Stimulated activated CD8-positive, alpha-beta memory T cell treated with anti-CD3 and anti-CD28 coated beads, Interleukin-4, amount 100 ng/mL, for 1 hour (primary cell): ENCODE measurements at places on chromosomes 7 and 10.

GRCh38 chr7:100585511-100586265 lies at the start of gene LRCH4:
Gene LRCH4, minus strand, starts transcription at chr7:100586129. Its CDS starts 29 bp downstream, at chr7:100586100.
- DNase-seq = no peak

- DNase-seq = no peak
These were observed 161.3 kb upstream of the NPVF start for GRCh38 chr7:25389489-25390106.

- DNase-seq = no peak
These were observed 327.5 kb upstream of the ZMIZ1 start for GRCh38 chr10:78740976-78741915.

- no peak for DNase-seq
These were observed 139.5 kb downstream of the SRPK2 start for GRCh38 chr7:105249216-105249615.

DNA sequence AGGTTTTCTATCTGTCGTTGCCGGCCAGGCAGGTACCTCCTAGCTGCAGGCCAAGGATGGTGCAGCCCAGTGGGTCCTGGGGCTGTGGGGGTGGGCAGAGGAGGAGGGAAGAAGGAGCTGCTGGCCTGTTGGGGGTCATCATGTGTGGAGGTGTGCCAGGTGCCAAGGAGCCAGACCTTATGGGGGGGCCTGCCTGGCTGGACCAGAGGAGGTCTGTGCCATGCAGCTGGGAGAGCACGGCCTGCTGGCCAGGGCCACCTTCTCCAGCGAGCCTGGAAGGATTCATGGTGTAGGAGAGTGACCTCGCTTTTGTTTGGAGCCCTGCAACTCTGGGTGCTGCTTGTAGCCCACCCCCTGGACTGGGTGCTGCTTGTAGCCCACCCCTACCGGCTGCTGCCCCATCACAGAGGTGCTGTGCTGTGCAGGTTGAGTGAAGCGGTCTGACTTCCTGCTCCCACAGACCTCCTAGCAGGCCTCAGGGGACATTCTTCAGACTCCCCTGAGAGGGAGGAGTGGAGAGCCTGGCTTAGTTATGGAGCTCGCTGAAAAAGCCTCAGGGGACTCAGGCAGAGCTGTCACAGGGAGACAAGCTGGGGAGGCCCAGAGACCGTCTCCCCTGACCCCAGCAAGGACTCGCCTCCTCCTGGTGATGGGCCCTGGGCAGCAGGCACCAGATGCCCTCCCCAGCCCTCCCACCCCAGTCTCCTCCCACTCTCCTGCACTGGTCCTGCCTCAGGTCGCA lies 67.7 kb upstream of the AQP1 start:
- no peak for DNase-seq

DNA sequence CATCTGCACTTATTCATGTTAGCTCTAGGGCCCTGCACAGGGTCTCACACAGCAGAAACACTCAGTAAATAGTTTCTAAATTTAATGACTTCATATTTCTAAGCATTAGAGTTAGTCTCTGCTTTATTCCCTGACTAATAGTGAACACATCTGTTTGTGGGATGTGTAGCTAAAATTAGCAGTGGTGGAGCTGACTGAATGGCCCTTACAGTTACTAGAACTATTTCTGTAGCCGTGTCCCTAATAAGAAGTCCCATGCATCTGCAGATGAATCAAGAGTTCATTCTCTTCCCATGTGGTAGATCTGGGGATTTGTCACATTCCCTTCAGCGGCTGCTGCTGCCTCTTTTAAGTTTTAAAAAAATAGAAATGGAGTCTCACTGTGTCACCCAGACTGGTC lies 11.7 kb downstream of the MAP3K8 start:
- no peak for DNase-seq

GRCh38 chr10:8600192-8600591 lies 545.7 kb downstream of the GATA3 start:
- no peak for DNase-seq

DNA sequence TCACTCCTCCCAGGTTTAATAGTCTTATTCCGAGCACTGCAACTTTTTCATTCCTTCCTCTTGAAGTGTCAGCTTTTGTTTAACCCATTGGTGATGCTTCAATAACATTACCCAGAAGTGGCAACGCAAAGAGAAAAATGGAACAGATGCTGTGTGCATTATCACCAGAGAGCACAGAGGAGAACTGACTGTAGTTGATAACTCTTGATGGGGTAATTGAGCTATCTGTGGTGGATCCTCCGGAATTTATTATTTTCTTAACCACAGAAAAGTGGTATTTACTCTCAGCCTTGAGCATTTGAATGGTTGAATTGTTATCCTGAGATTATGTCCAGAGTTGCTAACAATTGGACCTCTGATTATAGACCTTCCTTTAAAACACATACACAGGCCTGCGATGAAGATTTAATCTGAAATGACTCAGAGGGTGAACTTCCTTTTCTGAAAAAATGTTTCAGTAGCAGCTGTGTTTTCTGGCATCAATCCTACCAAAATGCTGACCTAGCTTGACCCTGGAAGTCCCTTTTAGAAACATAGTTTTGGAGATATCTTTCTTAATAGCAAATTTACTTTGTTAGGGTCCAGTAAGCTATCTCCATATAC lies 1584.4 kb upstream of the LRRTM3 start:
- no peak for DNase-seq

GRCh38 chr10:88127269-88127668 lies 263.8 kb downstream of the PTEN start:
- no peak for DNase-seq

DNA sequence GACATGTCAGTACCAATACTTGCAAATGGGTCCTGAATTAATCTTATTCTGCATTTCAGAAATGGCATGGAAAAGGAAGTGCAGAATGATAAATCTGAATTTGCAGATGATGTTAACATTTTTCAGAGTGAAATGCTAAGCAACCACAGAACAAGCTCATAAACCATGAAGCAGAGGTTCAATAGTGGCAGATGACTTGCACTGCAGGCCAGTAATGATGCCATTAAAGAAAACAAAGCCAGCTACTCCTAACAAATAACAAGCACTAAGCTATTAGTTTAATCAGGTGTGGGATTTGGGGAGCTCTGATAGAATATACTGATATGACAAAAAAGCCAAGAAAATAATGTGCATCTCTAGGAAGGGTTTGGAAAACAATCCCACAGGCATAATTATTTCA lies 85.4 kb downstream of the FAM13C start:
- DNase-seq = no peak

DNA sequence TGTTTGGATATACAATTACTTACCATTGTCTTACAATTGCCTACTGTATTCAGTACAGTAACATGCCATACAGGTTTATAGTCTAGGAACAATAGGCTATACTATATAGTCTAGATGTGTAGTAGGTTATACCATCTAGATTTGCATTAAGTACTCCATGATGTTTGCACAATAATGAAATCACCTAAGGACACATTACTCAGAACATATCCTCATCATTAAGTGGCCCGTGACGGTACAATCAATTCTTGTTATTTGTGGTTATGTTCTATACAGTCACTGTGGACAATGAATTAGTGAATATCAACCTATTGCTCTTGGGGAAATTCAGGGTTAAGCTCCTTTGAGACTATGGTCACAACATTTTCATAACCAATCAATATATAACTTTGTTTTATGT lies 75.6 kb downstream of the MICU1 start:
- DNase-seq = no peak

DNA sequence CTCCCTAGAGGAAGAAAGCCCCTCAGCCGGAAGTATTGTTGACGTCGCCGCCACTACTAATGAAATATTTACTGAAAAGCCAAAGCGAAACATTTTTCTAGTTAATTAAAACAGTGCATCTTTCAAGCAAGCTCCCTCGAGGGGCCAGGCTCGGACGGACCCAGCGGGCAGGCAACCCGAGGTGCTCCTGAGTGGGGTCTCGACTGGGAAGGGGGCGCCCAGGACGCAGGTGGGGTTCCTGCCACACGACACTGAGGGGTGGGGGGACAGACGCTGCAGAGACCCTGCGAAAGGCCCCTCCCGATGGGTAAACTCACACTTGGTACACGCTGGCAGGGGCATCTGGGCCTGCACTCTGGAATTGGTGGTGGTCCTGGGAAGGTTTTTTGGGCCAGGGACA lies 72.4 kb upstream of the ADGRA1 start:
- DNase-seq = no peak

DNA sequence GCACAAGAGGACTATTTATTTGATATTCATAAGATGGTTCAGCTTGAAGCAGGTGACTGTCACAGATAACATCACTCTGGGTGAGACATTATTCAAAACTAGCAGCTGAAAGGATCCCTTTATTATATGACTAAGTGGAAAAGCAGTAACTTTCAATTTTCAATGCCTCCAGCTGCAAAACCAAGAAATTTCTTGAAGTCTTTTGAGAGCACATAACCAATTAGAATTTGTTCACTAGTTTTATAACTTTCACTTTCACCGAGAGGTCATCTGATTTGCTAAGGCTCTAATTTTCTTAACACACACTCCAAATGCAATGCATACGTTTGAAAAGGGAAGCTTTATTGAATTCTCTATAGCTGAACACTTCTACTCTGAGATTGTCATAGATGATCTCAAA lies 88.6 kb upstream of the KLF14 start:
- no peak for DNase-seq

DNA sequence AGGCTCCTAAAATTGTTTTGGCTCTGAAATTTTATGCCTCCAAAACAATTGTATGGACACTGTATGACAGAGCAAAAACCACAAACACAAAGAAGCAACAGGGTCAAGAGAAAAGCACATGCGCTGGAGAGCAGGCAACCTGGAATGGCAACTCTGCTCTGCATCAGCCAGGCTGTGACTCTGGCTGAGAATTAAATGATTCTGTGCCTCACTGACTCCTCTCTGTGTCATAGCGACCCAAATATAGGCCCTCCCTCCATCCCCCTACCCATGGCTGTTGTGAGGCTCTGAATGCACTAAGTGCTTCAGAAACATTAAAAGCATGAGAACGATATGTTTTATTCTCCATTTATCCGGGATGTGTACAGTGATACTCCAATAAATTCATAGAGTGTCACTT lies 24.9 kb upstream of the NEBL start:
- no peak for DNase-seq

DNA sequence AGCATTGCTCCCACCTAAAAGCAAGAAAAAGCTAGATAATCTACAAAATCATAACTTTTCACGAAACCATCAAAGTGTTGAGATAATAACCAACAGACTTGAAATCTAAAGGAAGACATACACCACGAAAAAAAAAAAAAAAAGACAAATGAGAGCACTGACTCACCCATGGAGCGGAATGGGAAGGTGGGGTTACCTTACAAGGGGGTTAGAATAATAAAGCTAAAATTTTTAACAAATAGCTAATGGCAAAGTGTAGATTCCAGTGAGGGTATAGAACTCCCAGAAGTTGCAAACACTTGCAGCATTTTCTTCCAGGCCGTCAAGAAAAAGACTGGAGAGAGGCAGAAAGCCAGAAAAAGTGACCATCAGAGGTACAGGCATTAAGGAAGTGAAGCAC lies 27.2 kb downstream of the IPMK start:
- DNase-seq = no peak
